Esophagus squamous epithelium (tissue), 5 donors: ENCODE measurements at places on chromosomes 13 and 19.

DNA sequence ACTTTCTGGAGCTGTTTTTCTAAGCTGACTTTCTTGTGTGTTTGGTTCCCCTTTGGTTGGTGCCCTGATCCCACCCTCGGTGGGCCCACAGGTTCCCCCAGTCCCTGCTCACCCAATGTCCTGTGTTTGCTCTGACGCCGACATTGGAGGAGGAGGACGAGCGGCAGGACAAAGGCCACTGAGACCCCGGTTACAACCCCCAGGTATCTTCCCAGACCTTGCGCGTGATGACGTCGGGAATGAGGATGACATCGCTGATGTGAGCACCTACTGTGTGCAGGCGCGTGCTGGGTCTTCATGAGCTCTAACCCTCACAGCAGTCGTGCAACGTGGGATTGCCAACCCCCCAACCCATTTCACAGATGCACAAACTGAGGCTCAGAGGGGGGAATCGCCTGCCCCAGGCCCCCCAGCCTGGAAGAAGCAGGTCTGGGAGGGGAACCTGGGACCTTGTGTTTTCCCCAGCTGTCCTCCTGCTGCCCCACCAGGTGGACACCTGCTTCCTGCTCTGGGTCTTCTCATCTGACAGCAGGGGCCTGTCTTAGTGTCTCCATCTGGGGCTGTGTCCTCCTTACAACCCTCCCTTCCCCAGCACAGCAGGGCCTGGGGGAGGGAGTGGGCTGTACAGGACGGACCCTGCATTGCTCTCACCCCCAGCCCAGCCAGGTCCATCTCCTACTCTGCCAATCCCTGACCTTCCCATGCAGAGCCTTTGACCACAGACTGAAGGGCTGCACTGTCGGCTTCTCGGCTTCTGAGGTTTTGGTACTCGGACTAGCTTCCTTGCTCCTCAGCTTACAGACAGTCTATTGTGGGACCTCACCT lies 4.7 kb upstream of the LILRA6 start:
- DNase-seq, result no peak

GRCh38 chr13:77215543-77215942 lies 111.4 kb downstream of the MYCBP2 start:
- DNase-seq, result no peak

DNA sequence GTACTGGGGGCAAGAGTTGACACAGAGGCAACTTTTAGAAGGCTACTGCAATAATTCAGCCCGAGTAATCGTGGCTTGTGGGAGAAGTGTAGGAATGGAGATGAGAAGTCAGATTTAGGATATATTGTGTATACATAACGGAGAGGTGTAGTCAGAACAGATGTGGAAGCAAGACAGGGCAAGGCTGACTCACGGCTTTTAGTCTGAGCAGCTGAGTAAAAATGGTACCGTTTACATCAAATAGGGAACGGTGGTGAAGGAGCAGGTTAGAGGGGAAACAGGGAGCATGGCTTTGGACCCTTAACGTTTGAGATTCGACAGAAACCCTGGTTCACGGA lies 796 bp upstream of the LSM14A start:
- DNase-seq, result no peak

GRCh38 chr19:54035215-54036178 lies 28.2 kb downstream of the VSTM1 start:
- DNase-seq, result no peak
